Purkinje cell (primary cell): ENCODE measurements at places on chromosomes 3 and 15. TPM values are rescaled to one million over a fixed set of nuclear protein-coding genes. Genes with fewer than 3 reads are reported as not detected.

Gene FBXL22
- polyA plus RNA-seq = 0.45 TPM in 1 of 2 replicates, not detected in the other

Gene ZIC4
- polyA plus RNA-seq = 2.5 and 8.3 TPM in 2 replicates

Gene TRAIP
- 0.78 and 4.3 TPM in 2 replicates for polyA plus RNA-seq

Gene SPTBN5
- 0.79 and 1.4 TPM in 2 replicates for polyA plus RNA-seq

Gene PCYT1A
- 6.0 and 29.3 TPM in 2 replicates for polyA plus RNA-seq

Gene ARHGEF26
- polyA plus RNA-seq = 6.3 and 10.9 TPM in 2 replicates

Gene CDHR4
- not detected in 2 replicates for polyA plus RNA-seq

Gene IQCH
- 1.8 and 5.2 TPM in 2 replicates for polyA plus RNA-seq

Gene GRAMD1C
- 2.7 and 20.1 TPM in 2 replicates for polyA plus RNA-seq

Gene SLC51B
- polyA plus RNA-seq = not detected in 2 replicates

Gene RABL3
- 32.6 and 61.8 TPM in 2 replicates for polyA plus RNA-seq

Gene SMAD6
- polyA plus RNA-seq = not detected in 2 replicates

Gene C3orf22
- polyA plus RNA-seq = not detected in 2 replicates

Gene MTMR10
- polyA plus RNA-seq = 4.3 and 4.6 TPM in 2 replicates

Gene TXNRD3
- polyA plus RNA-seq = 1.4 TPM in 1 of 2 replicates, not detected in the other

Gene CATSPER2
- polyA plus RNA-seq = 8.9 and 13.0 TPM in 2 replicates

Gene XYLB
- 0.23 TPM in 1 of 2 replicates, not detected in the other for polyA plus RNA-seq

Gene LRTM1
- 0.24 TPM in 1 of 2 replicates, not detected in the other for polyA plus RNA-seq

Gene SNTN
- polyA plus RNA-seq = 3.5 TPM in 1 of 2 replicates, not detected in the other

Gene PODXL2
- polyA plus RNA-seq = 3.2 TPM in 2 replicates

Gene ILDR1
- not detected in 2 replicates for polyA plus RNA-seq

Gene SLC24A5
- polyA plus RNA-seq = 0.47 TPM in 1 of 2 replicates, not detected in the other

Gene ZNF619
- 0.62 and 1.8 TPM in 2 replicates for polyA plus RNA-seq

Gene VGLL3
- polyA plus RNA-seq = 0.08 and 0.22 TPM in 2 replicates

Gene PTH1R
- 2.5 and 3.0 TPM in 2 replicates for polyA plus RNA-seq

Gene GRM2
- polyA plus RNA-seq = 0.50 TPM in 1 of 2 replicates, not detected in the other

Gene MESP2
- polyA plus RNA-seq = not detected in 2 replicates

Gene KBTBD13
- polyA plus RNA-seq = not detected in 2 replicates
